ENCODE measurements at places on chromosomes 13 and 19.

- no peak for DNase-seq
Measured at GRCh38 chr13:19604306-19604705, 29.2 kb upstream of the MPHOSPH8 start.

- no peak for DNase-seq
Measured at GRCh38 chr13:96958286-96958891, 35.9 kb downstream of the OXGR1 start.

DNA sequence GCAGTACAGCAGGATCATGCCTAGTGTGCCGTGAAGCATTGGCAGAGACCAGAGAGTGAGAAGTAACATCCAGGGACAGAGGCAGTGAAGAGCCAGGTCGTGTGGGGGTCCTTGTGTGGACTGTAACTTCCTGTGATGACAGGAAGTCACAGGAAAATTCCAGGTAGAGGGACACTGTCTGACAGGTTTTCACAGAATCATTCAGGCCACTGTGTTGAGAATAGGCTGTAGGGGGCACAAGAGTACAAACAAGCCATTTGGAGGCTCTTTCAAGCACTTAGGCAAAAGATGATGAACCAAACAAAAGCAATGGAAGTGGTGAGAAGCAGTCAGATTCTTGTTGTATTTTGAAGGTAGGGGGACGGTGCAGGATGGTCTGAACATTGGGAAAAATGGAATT, 46.4 kb downstream of the N4BP2L1 start:
- DNase-seq: no peak

- no peak for DNase-seq
Measured at GRCh38 chr13:113559901-113560644, 24.5 kb upstream of the TFDP1 start.

DNA sequence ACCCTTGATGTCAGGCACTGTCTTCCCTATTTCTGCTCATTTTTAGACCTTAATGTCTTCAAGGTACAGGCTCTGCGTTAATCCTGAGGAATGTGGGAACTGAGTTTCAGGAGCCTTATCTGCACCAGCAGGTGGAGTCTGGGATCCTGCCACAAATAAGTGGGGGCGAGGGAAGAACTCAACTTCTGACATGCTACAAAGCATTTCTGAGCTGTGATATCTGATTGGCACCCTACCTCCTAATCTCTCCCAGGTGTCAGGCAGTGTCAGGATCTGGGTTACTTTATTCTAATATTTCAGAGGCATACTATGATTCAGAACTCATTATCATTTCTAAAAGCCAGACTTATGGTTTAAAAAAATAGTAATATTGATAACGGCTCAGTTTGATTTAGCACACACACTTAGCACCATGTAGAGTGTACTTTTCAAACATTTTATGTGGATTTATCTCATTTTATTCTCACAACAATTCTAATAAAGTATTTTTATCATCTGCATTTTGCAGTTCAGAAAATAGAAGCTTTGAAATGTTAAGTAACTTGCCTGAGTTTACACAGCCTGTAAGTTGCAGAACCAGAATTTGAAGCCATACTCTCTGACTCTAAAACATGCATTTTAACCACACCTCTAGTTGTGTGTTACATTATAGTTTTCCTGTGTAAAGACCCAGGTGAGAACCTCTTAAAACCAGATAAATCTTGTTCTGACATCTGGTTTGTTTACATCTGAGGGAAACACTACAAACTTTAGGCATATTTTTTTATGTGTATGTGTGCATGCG, 358.6 kb downstream of the TDRD3 start:
- DNase-seq: no peak

GRCh38 chr19:58555920-58556621, 1.2 kb upstream of the CHMP2A start:
- DNase-seq: no peak

- peak; percentile 24 for DNase-seq
Measured at GRCh38 chr13:43804461-43805070, 17.8 kb upstream of the ENOX1 start.

DNA sequence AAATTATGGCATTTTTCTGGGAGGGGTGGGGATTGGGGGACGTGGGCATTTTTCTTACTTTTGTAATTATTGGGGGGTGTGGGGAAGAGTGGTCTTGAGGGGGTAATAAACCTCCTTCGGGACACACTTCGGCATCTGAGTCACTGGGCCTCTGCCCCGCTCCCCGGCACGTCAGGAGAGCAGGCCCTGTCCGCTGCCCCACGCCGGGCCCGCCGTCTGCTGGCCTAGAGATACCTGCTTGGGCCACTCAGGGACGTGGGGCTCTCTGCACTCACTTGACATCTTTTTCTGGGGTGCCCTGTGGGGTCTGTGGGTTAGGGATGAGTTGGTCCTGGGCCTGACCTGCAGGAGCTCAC, 3.5 kb upstream of the FTL start:
- no peak for DNase-seq

DNA sequence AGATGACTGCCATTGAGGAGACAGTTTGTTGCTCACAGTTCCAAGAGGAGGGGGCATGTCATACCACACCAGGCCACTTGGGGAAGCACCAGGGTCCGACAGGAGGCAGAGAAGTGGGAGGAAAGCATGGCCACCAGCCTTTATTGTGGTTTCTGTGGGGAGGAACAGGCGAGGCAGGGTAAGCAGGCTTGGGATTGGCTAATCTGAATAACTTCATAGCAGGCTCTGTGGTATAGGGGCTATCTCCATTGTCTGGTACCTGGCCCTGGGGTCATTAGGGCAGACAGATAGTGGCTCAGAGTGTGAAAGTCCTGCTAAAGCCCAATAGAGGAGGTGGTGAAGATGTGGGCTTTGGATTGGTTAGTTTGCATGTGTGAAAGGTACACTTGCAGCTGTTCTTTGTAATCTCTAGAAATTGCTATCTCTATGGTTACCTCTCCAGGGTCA, 35.5 kb downstream of the CBY2 start:
- no peak for DNase-seq

DNA sequence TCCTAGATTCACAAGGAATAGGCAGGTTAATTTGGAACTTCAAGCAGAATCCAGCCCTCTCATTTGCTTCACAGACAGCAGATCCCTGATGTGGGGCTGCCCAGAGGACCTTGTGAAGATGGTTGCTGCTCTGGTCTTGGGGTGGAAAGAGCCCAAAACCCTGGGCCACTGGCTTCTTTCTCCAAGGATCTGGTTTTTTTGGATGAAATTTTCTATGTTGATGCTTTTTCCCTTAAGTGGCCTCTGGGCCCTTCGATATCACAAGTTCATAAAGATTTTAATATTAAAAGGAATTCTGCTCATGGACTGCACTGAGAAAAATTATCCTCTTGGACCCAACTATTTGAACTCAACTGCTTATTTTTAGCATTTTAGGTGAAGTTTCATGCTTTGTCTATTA, 421.1 kb downstream of the KLF5 start:
- DNase-seq: no peak

- no peak for DNase-seq
Measured at GRCh38 chr13:77143431-77143830, 116.5 kb upstream of the FBXL3 start.

DNA sequence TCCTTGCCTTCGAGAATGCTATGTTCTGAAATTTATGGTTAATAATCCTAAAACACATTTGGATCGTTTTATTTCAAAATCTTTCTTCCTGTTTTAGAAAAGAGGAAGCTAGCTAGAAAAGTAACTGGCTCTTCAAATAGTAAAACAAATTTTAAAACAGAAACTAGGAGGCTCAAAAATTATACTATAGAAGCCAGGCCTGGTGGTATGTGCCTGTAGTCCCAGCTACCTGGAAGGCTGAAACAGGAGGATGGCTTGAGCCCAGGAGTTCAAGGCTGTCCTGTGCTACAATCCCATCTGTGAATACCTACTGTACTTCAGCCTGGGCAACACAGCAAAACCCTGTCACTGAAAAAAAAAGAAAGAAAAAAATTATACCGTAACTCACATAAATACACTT, 57.9 kb downstream of the ELF1 start:
- DNase-seq: no peak

DNA sequence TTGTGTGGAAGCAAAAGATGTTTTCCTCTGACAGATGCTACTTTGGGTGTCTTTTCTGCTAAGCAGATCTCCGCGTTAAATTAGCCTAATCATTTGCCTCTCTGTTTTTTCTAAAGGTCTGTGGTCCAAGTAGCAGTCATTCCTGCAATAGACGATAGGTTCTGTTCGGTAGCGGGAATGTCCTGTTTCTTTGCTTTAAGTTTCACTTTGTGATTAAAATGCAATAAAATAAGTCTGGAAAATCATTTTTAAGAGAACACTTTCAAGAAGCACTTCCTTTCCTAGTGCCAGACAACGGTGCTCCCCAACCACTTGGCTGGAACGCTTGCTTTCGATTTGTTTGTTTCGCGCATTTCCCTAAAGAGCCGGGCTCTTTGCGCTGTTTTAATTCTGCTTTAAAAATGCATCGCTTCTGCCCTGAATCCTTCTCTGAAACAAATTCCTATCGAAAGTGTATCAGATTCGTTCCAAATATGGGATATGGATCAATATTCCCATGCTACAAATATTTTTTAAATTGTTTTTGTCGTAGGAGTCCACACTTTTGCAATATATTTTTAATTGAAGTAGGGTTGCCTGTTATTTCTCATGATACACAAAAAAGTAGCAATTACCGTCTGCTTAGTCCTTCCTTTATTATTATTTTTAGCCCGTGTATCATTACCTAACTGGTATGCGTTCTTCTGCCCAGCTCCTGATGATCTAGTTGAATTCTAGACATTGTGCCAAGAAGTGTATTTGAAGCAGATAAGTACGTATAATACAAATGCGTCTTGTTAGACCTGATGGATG, 14.2 kb downstream of the ZIC2 start:
- DNase-seq: no peak

Measured in stimulated activated CD4-positive, alpha-beta T cell treated with anti-CD3 and anti-CD28 coated beads, Interleukin-4, amount 100 ng/mL, for 24 hours (primary cell).